ENCODE measurements at places on chromosomes 1 and 21.

DNA sequence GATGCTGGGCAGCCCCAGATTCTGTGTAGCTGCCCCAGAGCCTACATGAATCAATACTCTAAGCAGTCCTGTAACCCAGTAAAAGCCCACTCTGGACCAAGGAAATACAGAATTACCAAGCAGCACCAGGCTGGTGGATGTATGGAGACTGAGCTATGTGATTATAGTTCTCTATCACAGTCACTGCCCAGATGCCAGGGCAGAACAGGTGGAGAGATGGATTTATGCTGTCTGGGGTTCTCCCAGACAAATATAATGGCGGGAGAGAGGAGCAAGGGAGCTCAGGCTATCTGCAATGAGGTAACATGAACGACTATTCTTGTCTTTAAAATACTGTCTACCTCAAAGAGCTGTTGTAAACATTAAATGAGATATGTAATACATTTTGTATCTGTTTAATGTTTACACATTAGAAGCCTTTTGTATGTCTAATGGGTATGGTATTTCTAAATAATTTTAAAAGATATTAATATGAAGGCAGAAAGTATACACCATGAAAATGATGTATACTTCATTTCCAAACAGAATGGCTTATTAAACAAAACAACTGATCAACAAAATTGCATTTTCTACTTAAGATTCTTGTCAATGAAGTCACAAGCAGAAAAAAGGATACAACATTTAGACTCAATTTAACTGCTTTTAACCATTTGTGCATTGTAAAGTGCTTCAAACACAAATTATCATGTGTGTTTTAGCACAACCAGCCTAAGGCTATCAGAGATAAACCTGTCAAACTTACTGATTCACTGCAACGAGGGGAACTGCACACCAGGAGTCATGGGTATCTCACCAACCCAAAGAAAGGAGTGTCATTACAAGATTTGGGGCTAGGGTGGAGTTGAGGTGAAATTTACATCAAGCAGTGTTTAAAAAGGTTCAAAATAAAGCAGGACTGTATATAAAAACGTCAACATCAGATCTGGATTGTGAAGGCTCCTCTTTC is 3.0 kb downstream of the SDE2 start:
- DNase-seq = no peak

- DNase-seq = peak; percentile 84
These were observed at the start of gene SELENON for GRCh38 chr1:25799935-25800702. TSS of gene SELENON (plus strand) at chr1:25800193. CDS start at chr1:25800231, 38 bp downstream.

GRCh38 chr1:48793863-48794262 is 17.2 kb upstream of the BEND5 start:
- DNase-seq = no peak

DNA sequence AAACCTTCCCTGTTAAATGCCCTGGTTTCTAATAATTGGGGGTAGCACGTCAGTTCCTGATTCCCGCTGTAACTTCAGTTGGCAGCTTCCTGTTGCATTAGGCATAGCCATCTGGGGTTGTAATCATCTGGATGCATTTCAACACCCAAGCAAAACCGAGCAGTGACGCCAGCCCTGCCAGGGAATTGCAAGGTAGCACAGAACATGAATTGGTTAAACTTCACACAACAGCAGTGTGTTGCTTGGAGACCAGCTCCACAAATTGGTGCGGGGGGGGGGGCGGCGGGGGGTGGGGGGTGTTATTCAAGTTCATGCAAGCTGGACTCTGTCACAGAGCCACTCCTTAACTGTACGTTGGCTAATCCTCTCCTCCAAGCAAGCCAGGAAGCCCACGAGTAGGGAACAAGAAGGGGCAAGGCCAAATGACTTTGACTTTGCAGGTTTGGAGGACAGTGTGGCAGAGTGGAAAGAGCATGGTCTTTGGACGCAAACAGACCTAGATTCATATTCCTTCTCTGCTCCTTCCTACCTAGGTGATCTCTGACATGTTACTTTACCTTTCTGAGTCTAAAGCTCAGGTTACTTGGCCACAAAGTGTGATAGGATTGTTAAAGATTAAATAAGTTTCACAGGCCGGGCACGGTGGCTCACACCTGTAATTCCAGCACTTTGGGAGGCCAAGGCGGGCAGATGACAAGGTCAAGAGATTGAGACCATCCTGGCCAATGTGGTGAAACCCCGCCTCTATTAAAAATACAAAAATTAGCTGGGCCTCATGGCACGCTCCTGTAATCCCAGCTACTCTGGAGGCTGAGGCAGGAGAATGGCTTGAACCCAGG is 4.7 kb downstream of the LAX1 start:
- DNase-seq = peak; percentile 61

- no peak for DNase-seq
These were observed 1.9 kb downstream of the BTBD19 start for GRCh38 chr1:44810101-44810761.

- DNase-seq = peak; percentile 76
These were observed 15.7 kb upstream of the PDXK start for GRCh38 chr21:43703035-43703880.

- DNase-seq = no peak
These were observed 25.8 kb upstream of the NUF2 start for GRCh38 chr1:163295949-163296348.

DNA sequence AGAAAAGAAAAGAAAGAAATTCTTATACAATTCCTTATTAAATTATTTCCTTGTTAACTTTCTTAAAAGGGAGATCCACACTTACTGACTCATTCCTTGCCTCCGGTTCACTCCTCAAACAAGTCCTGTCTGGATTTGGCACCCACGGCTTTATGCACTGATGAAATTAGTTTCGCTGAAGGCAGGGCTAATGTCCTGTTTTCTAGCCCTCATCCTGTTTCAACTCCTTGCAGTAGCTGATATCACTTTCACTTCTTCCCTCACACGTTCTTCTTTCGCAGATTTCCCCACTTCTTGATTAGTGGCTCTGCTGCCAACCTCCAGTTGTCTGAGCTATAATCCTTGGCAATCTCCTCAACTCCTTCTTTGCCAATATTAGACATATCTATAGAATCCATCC is 215.2 kb downstream of the URB2 start:
- DNase-seq = no peak

- DNase-seq = no peak
These were observed 4.8 kb downstream of the FTCD start for GRCh38 chr21:46150491-46151121.

DNA sequence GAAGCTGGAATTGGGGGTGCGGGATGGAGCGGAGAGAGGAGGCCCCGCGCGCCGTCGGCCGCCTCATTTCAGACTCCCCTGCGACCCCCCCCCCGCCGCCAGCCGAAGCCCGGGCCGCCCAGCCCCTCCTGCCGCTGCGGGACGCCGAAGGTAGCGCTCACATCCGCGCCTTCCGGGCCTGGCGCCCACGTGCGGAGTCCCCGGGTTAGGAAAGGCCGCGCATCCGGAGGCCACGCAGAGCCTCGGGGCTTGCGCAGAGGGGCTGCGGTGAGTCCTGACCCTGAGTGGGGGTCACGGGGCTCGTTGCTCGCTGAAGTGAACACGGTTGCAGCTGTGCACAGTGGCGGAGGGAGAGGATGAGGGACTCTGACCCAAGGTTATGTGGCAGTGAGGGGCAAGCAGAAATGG is 552 bp upstream of the ZNF496 start:
- DNase-seq = peak; percentile 80

DNA sequence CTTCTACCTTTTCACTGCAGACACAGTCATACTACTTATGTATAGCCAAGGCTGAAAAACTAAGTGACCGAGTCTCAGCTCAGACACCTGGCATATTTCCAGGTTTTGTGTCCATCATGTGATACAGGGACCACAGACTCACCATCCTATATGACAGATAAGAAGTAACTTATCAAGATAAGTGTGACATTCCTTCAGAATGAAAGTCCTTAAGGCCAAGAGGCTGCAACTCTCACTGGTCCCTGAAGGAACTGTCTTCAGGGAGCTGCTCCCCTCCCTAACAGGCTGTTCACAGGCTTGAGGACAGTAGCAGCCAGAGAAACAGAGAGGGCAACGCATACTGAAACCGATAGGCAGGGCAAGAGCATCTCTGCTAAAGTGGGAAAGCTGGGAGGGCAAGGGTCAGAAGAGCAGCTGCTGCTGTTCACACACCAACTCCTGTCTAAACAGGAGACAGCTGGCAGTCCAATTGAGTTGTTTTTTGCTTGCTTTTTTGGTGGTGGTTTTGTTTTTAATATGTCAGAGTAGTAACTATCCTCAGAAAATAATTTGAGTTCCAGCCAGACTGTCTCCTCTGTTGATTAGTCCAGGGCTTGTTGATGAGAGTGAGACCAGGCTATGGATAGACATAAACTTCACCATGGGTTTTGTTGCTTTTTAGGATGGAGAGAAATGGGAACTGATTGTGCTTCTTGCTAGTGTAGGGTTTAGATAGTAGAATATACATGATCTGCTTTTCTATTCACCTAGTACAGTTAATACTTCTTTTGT is 67.7 kb downstream of the MACF1 start:
- DNase-seq = peak; percentile 78

GRCh38 chr1:109371341-109371739 is 26.4 kb downstream of the SORT1 start:
- DNase-seq = no peak

- DNase-seq = no peak
These were observed 49.0 kb upstream of the KCNJ6 start for GRCh38 chr21:37965088-37965805.

DNA sequence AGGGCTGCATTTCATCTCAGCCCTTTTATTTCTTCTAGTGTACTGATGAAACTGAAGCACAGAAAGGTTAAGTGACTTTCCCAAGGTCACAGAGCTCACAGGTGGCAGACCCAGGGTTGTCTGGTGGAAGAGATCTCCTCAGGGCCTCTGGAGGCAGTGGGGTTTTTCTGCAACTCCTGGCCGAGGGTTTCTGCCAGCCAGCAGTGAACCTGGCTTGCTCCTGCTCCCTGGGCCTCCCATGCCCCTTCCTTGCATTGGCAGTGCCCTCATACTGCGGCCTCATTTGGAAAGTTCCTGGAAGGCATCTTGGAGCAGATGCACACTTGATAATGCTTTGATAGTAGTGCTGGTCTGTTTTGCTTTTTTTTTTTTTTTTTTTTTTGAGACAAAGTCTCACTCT is 7.7 kb downstream of the GALNT2 start:
- no peak for DNase-seq

- peak; percentile 71 for DNase-seq
These were observed at the start of gene FMO5 for GRCh38 chr1:147225193-147225730. TSS of gene FMO5 (minus strand) at chr1:147225339. CDS start at chr1:147225029, 310 bp downstream.

DNA sequence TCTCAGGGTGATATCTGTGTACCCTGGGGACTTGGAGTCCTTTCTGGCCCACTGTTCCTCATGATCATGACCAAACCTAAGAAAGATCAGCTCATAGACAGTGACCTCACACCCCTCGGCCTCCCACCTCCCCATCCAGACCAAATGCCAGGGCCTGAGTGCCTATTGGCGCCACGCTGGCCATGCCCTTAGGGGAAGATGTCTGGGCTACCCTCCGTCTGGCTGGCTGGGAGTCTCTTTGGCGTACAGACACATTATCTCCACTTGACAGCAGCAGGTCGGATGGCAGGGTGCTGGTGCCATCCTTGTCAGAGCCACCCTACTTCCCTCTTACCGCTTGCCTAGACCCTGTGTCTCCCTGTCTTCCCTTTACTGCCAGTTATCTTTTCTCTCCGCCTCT is 8.4 kb downstream of the RORC start:
- DNase-seq = no peak

GRCh38 chr1:203597331-203598090 is 29.1 kb upstream of the ATP2B4 start:
- DNase-seq = peak; percentile 54

DNA sequence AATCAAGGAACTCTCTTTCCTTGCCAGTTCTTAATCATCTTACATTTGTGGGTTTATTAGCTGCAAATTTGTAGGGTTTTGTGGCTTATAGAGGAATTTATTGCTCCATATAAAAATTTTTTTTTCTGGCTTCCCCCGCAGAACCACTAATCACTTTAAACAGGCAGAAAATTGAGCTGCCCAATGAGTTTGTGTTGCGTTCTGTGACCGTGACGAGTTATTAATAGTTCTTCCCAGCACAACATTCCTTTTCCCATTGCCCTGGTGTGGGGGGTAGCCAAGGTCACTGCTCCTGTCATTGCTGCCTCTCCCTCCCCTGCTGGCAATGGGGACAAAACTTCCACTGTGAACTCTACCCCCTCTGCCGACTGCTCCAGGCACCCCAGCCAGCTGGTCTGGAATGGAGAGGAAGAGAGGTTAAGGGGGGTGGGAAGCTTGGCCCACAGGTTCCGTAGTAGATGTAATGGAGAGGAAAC is 55.1 kb downstream of the UBE2T start:
- no peak for DNase-seq

- DNase-seq = no peak
These were observed 141.7 kb downstream of the PBX1 start for GRCh38 chr1:164700683-164701082.

- DNase-seq = no peak
These were observed 216.6 kb upstream of the ZP4 start for GRCh38 chr1:238107322-238107721.

DNA sequence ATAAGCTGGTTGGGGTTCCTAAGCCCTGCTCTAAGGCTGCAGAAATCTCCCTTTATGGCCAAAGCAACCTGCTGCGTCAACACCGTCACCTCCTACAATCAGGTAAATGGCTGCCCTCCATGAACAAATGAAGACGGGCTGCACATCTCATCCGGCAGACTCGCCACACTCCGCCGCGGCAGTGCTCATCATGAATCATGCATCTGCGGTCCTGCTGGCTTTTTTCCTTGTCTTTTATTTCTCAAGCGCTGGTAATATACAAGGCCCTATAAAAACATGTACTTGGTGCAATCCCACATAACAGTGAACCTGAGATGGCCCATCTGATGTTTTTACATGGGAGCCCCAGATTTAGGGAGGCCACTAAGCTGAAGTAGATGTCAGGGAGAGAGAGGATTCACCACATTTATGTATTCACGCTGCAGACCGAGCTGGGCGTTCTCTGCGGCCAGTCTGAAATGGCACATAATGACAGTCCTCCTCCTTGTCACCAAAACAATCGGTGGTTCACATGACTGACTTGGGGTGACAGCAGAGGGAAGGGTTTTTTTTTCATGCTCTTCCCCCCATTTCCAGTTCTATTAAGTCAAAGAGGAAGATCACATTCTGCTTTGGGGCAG is 91.6 kb downstream of the KAZN start:
- DNase-seq = no peak

GRCh38 chr1:230902349-230902923 is 34.1 kb upstream of the C1orf198 start:
- no peak for DNase-seq

GRCh38 chr1:28915031-28915895 is 894 bp downstream of the EPB41 start:
- peak; percentile 88 for DNase-seq

DNA sequence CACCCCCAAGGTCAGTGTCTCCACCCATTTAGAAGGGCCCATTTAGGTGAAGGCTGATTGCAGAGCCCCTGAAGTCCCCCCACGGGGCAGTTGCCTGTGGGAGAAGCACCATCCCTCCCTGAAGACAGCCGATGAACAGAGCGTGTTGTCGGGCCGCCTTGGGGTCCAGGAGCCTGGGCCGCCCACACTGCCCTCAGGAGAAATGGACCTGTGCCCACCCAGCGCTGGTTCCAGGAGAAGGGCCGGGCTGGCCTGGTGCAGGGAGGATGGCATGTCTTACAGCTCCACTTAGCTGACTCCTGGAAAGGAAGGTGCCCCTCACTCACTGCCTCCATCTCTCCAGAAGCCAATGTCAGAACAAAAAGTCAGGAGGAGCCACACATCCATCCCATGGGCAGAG is 252.7 kb upstream of the VAMP3 start:
- DNase-seq = no peak

- DNase-seq = peak; percentile 74
These were observed 435.1 kb downstream of the KIF26B start for GRCh38 chr1:245589906-245590305.

- no peak for DNase-seq
These were observed 33.5 kb downstream of the CTBS start for GRCh38 chr1:84540759-84541158.

- DNase-seq = no peak
These were observed 8.2 kb upstream of the DYRK1A start for GRCh38 chr21:37358397-37358796.
